NCI-H524 treated with DMSO at 0.1 percent for 48 hours (cell line): ENCODE measurements at places on chromosomes 2 and 18.

GRCh38 chr2:200405599-200406298 lies 99.3 kb downstream of the SPATS2L start:
- peak; percentile 10 for DNase-seq

- DNase-seq = no peak
Measured at GRCh38 chr2:143262389-143262788, 133.2 kb downstream of the ARHGAP15 start.

DNA sequence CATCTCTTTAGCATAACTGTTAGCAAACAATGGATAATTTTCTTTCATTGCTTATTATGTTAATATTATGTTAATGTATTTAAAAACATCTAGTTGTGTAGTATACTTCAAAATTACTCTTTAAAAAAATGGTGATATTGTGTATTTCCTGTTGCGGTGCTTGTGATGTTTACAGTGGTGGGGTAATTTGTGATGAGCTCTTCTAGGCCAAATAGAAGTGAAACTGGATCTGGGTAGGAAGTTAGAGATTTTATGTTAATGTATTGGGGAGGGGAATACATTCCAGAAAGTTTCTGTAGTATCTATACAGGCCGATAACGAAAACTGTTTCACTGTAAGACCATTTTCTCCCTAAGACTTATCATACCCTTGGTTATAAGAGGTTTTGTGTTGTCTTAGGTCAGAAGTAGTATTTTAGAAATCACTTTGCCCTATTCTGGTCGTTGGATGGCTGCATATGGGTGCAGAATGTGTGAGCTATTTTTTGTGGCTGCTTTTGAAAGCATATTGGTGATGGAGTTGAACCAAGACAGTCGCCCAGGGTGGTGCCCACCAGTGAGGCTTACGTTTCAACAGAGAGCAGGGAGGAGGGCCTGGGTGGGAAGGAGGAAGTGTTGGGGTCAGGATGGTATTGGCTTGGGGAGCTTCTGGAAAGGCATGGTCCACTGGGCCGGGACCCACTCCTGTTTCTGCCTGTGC lies 5.8 kb downstream of the TSHZ1 start:
- DNase-seq = no peak

DNA sequence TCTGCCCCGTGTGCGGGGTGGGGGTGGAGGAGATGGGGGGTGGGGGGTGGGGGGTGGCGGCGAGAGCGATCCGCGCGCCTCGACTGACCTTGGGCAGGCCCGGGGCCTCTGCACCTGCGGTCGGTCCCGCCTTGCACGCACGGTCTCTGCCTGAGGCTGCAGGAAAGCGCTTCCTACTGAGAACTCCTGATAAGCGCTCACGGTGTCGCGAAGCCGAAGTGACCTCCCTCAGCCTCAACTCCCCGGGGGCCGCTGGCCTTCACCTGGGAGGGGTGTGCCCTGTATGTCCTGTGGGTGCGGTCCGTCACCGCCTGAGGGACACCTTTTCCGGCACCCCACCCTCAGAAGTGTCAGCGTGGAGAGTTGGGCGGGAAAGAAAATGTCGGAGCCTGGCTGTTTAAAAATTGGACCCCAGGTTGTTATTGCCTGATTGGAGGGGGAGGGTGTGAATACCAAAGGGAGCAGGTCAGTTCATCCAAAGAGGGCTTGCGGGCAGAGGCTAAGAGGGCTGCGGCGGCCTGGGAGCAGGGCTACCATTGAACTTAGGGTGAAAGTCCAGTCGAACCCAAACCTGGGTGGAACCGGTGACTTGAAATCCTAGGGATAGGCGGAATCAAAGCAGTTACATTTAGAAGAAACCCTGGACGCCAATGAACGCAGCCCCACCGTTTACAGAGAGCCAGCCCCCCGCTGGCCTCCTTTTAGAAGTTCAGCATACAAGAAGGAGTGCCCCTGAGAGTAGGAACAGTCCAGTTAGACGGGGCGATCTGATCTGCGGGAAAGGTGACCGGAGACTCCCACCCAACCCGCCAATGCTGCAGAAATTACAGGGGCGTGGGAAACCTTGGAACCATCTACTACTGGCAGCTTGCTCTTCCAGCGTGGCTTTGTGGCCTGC lies 1.2 kb downstream of the MAL start:
- DNase-seq = no peak

GRCh38 chr2:217314021-217314460 lies 454.2 kb upstream of the TNP1 start:
- DNase-seq = no peak

DNA sequence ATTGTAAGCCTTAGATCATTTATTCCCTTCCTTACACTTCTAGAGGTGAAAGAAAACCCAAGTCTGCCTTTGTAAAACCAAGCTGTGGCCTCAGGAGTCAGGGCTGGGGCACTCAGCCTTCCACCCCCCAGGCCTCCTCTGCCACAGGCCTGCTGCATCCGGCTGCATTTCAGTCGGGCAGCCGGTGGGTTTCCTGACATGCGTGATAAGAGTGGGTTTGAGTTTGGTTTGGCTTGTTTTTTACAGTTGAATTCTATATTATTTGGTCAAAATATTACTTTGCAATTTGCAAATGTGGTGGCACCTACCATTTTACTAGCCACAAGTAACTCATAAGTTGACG lies 42.4 kb downstream of the ADI1 start:
- no peak for DNase-seq

DNA sequence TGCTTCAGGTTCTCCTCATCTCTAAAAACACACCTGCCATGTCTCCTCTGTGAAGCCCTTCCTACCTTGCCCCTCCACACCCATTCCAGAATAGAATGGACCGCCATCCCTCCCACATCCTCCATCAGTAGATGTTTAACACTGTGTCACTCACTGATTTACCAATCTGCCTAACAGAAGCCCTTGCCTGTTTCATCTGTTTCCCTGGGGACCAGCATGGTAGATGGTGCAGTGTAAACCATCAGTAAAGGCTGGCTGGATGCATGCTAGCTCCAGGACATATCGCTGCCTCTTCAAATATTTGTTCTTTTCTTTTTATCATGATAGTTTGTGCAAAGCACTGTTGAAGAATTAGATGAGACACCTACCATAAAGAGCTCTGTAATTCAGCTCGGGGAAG lies 271.4 kb downstream of the PIEZO2 start:
- no peak for DNase-seq

DNA sequence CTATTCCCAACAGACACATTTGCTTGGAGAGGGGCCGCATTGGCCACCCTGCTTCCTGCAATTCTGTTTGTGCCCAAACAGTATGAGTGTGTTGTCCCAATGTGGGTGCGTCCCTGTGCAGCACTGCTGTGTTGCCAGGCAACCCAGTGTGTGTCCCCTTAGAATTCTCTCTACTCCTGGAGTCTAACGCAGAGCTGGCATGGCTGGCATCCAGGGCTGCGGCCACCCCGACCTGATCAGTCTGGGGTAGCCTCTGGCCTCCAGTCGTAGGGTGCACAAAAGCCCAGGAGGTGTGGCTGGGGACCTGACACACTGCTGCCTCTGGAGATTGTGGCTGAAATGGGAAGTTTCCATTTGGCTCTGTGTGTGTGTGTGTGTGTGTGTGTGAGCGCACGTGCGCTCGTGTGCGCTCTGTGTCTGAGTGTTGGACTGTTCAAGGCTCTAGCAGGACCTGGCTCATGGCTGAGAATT lies 48.0 kb downstream of the TEX44 start:
- no peak for DNase-seq

GRCh38 chr2:202410092-202410491 lies 34.0 kb downstream of the BMPR2 start:
- no peak for DNase-seq

GRCh38 chr2:154240921-154241379 lies 369.2 kb downstream of the GALNT13 start:
- DNase-seq = no peak

- no peak for DNase-seq
Measured at GRCh38 chr2:206881708-206882410, 57.5 kb upstream of the CPO start.

- no peak for DNase-seq
Measured at GRCh38 chr18:59929621-59930295, 30.0 kb downstream of the PMAIP1 start.

DNA sequence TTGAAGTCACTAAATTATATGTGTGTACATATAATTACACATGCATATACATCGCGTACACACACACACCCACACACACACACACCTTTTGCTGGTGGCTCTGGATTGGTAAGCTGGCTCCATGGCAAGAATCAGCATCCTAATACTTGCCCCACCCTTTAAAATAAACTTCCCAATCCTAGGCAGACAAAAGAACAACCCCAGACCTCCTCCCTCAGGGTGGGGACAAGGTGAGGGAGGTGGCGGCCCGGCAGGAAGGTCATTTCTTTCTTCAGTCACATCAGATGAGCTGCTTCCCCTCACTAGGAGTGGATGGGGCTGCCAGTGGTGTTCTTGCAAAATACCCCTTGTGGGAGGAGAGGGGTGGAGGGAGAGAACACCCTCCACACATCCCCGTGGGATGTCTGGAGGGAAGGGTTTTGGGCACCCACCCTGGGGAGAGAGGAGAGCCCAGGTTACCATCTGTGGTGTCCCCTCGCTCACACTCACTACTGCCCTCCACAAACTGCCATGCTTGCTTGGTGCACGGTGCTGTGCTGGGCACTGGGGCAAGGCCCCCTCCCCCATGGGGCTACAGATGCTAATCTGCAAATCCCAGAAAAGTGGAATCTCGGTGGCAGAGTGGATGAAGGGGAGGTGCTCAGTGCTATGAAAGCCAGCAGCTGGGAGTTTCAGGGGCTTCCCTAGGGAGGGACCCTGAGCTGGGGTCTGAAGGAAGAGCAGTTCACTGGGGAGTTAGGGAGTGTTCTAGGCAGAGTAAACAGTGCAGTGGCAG lies 64.0 kb downstream of the ODC1 start:
- DNase-seq = peak; percentile 91

DNA sequence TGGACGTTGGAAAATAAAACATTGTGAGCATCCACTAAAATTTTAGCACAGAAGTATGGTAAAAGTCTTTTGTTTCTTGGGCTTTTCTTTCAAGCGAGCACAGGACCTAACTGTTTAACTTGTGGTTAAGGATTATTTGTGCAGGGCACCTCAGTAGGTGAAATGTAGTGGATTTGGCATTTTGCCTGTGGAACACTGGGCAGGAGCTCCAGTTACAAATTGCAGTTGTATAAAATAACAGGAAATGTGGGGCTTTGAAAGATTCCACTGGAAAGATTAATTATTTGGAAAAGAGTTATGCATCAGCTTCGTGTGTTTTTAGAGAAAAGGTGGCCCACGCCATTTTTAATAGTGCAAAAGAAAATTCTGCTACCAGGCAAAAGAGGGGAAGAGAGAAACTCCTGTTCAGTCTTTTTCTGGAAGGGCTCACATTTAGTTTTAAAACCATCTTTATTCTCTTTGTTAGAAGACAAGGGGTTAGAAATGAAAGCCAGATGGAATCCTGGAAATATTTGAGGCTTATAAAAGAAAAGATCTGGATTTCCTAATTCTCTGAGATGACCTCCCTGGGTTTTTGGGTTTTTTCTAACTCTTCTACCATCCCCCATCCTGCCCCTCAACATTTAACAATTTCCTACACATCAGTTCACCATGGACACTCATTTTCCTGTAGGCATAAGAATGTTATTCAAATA lies 144.3 kb upstream of the SERTAD2 start:
- DNase-seq = no peak

DNA sequence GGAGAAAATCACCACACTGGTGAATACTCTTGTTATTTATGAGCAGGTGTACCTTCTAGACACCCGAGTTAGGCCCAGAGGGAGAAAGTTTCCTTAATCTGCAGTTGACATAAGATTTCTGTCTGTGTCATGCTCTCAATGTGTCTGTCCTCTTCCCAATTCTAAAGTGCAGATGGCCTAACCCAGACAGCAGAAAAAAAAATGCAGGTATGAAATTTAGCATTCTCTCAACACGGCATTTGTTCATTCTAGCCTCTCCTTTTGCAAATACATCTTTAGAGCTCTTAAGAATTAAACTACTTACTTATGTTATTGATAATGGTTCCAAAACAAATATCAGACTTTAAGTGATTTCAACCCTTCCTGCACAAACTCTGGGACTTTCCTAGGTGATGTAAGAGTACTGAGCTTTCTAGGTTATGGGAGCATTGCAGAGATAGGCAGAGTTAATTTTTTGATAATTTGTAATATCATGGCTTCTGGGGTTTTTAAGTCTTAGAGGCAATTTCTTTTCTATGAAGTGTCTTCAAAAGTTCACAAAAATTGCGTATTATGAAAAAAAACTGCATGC lies 32.9 kb upstream of the ITGB6 start:
- no peak for DNase-seq

GRCh38 chr18:26312199-26312598 lies 86.0 kb downstream of the TAF4B start:
- DNase-seq = no peak

GRCh38 chr2:205656941-205657340 lies 25.4 kb upstream of the NRP2 start:
- DNase-seq = no peak

DNA sequence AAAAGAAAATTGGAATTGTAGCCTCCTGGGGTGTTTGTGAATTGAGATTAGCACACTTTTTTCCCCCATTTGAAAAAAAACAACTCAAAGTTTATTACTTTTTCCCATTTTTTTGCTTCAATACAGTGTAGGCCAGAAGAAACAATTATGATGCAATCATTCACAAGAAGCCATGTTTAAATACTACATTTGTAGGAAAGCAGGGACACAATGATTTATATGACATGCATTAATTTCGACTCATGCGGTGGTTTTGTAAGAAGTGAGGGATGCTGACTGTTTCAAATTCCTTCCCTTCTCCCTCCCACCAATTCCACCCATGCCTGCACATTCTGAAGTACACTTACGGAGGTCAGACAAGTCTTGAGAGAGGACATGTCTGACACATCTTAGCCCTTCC lies 774.2 kb upstream of the FSHR start:
- no peak for DNase-seq

GRCh38 chr2:157061799-157062198 lies 195.7 kb upstream of the GALNT5 start:
- no peak for DNase-seq

DNA sequence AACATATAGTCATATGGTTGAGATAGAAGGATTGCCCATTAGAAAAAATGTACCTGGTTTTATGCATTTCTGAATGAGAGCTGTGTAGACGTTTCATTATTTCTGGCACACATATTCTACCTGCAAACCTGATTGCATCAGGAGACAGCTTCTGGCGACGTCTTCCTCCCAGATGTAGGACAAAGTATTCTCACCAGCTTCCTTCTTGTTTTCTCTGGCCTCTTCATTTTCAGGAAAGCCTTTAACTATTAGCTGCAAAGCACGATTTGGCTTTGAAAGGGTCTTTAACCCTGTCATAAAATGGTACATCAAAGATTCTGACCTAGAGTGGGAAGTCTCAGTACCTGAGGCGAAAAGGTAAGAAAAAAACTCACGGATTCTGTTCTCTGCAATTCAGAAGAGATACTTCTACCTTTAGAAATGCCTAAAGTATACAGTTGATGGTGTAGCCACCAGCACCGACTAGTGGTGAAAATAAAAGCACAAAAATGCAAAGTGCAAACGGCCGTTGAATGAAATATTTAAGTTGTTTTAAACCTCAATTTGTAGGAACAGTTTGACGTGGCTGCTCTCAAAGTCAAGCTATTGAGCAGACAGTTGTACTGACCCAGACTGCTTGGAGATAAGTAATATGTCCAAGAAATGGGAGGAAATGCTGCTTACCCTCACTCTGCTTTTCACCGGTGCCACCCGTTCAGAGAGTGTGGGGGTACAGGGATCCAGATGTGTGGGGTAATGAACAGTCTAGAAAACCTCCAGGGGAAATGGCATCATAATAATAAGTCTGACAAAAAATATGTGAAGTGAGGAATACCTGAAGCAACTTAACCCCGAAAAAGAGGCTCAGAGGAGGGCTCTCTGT lies 20.2 kb downstream of the IL18RAP start:
- DNase-seq = no peak

GRCh38 chr2:217972490-217972889 lies 30.3 kb downstream of the TNS1 start:
- peak; percentile 28 for DNase-seq

- DNase-seq = no peak
Measured at GRCh38 chr18:31741097-31741735, 19.5 kb downstream of the SLC25A52 start.
